Colonic mucosa (tissue), 4 donors: ENCODE measurements at places on chromosomes 2 and 18. TPM values are rescaled to one million over a fixed set of nuclear protein-coding genes. Genes with fewer than 3 reads are reported as not detected.

Gene SFT2D3
- 6.0 TPM for total RNA-seq

Gene IL36A
- total RNA-seq = not detected

- no peak overlapping the region for H3K4me3 ChIP-seq
- H3K4me1 ChIP-seq = no peaks in the 10 kb centered on the region
- no peak for DNase-seq
- H3K27ac ChIP-seq = no peak overlapping the region
- H3K27me3 ChIP-seq = no peaks in the 10 kb centered on the region
- no peaks in the 10 kb centered on the region for H3K36me3 ChIP-seq
These were observed 146.7 kb downstream of the TSN start for GRCh38 chr2:121902171-121902591.

DNA sequence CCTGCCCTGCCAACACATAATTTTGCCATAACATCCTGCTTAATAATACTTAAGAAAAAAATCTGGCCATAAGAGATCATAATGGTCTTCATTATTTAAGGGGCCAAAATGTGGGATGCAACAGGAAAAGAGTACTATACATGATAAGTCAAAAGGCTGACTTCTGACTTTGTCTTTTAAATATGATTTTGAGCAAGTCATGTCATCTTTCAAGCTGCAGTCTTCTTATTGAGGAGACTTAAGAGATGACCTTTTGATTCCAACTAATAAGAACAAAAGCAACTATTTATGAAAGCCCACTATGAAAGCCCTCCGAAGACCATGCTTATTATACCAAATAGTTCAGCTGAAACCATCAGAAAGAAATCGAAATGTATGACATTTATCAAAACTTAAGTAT, 41.6 kb downstream of the PUM2 start:
- no peak for DNase-seq
- no peaks in the 10 kb centered on the region for H3K27me3 ChIP-seq
- no peak overlapping the region for H3K27ac ChIP-seq
- no peaks in the 10 kb centered on the region for H3K36me3 ChIP-seq

GRCh38 chr2:18299423-18300212, 260.8 kb downstream of the RDH14 start:
- no peaks in the 10 kb centered on the region for H3K4me1 ChIP-seq
- H3K36me3 ChIP-seq = no peaks in the 10 kb centered on the region
- H3K4me3 ChIP-seq = no peak overlapping the region
- no peak overlapping the region for H3K27ac ChIP-seq
- no peaks in the 10 kb centered on the region for H3K27me3 ChIP-seq
- no peak for DNase-seq

GRCh38 chr18:58335821-58336220, 291.8 kb downstream of the NEDD4L start:
- no peak overlapping the region for H3K27ac ChIP-seq
- no peaks in the 10 kb centered on the region for H3K36me3 ChIP-seq
- H3K4me1 ChIP-seq = no peaks in the 10 kb centered on the region
- H3K27me3 ChIP-seq = no peaks in the 10 kb centered on the region
